ENCODE measurements at places on chromosomes 4 and X.

DNA sequence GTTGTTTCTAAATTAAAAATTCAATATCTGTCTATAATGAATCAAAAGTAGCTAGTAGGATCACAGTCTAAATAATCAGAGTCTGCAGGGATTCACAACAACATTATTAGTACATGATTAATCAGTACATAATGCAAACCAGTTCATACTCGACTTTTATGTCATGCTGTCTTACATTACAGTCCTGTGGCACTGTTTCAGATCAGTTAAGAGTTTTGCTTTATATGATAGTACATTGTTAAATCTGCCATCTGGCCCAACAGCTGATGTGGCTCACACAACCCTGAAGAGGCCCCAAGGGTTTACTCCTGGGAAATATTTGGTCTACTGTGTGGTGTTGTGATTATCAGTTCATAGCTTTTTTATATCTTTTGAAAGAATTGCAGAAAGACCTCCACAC is 247.1 kb upstream of the ETNPPL start:
- no peak for DNase-seq

GRCh38 chr4:173565281-173565680 is 35.3 kb upstream of the HAND2 start:
- no peak for DNase-seq

GRCh38 chrX:63560601-63561218 is 209.6 kb upstream of the SPIN4 start:
- peak; percentile 62 for DNase-seq

- DNase-seq = no peak
These were observed 23.7 kb downstream of the SLC10A6 start for GRCh38 chr4:86825511-86825910.

- DNase-seq = no peak
These were observed 9.7 kb upstream of the RAB28 start for GRCh38 chr4:13493793-13494192.

DNA sequence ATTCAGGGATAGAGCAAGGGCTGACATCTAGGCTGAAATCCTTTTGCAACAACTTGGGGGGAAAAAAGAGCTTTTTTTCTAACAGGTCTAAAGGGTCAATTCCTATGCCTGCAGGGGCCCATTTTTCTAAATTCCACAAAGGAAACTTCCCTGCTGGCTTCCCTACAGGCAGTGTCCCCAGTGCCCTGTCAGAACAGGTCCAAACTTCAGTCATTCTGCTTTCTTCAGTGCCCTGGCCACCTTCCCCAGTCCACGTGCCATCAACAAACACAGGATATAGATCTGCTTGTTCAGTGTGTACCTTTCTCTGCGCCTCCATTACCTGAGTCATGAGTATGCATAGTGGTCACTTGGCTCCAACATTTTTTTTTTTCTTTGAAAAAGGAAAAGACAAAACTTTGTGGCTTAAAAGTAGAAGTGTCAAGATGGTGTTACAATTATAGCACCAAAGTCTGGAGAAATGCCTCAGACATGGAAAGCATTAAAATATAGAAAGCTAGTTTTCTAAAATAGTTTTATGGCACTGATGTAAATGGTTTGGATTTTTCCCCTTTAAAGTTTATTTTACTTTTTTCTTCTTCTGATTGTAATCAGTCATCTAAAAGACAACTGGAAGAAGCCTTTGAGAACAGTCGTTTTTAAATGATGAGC is 84.0 kb upstream of the JADE1 start:
- DNase-seq = no peak
